ENCODE measurements at places on chromosomes 3 and 15.

DNA sequence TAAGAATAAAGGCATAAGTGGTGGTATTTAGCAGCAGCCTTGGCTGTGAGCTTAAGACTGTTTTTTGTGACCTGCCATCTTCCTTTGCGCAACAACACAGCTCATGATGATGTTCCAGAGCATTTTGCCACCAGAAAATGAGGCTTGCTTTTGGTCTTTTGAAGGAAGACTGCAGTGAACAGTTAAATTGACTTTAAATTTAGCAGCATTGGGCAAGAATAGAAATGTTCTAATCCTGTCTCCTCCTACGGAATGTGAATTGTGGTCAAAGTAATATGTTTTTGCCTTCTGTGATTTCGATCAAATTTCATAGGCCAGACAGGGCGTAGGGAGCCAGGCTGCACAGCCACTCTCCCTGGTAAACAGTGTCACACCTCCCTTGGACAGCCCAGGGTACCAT is 460.7 kb upstream of the RASGRP1 start:
- DNase-seq, result no peak

GRCh38 chr15:68299436-68299835 is 21.9 kb downstream of the FEM1B start:
- no peak for DNase-seq

DNA sequence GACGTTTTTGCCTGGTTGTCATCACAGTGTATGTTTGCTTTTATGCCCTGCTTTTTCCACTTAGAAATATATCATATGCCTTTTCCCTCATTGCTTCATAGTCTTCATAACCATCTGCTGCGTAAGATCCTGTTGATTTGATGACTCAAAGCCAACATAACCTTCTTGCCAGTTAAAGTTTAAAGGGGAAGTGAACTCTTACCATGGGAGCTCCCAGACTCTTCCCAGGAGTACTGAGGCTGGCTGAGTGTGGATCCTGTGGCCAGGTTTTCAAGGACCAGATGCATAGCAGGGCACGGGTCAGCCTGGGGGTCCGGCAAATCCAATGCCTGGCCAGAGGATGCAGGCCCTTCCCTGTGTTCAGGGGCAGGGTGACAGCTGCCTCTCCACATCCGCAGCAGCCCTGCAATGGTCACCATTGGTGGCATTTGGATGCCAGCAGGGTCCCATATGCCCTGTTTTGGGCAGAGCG is 42.0 kb upstream of the SACM1L start:
- DNase-seq, result no peak

DNA sequence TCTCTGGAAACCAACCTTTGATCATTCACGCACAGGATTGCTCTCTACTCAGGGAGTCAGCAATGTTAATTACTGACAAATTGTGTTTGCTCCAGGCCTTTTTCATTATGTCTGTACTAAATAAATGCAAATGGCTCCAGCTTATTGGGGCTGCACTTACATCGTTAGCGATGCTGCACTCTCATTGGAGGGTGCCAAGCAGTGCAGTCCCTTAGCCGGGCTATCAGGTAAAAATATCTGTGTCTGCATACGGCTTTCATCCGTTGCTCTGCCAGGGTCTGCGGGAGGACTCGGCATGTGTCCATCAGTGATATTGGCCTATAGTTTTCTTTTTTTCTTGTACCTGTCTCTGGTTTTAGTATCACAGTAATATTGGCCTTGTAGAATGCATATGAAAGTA is 471.5 kb upstream of the CADM2 start:
- DNase-seq, result no peak

Data from activated naive CD4-positive, alpha-beta T cell (primary cell).